ENCODE measurements at places on chromosomes 7 and 10.

DNA sequence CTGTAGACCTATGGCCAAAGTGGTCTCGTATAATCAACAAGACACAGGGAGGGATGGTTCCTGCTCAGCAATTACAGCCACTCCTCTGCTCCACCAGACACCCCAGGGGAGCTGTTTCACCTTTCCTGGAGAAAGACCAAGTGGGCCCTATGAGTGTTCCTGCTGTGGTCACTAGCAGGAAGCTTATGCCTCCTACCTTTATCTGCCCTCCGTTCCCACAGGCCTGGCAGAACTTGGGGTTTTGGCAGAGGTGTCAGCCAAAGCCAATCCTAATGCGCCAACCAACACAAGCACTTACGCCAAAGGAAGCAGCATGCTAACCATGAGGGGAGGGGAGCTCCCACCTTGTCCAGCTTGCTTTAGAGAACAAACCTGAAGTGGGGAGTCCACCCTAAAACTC, 31.2 kb downstream of the XPNPEP1 start:
- DNase-seq: no peak

DNA sequence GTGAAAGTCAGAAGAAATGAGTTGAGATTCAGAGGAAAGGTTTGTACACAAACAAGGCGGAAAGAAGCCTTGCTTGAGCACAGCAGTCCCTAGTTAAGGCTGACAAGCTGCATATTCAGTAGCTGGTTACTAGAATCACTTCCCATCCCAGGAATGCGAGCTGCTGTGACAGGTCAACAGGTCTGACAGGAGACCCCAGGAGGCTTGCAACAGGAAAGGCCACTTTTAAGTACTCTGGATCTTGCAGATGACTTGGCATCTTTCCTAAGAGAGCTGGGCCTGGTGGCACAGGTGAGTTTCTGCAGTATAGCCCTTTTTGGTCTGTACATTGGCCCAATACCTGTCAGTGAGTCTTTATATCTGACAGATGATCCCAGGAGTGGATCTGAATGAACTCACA, 35.7 kb upstream of the UNC5B start:
- no peak for DNase-seq

- peak; percentile 89 for DNase-seq
These were observed 141.3 kb downstream of the NRP1 start for GRCh38 chr10:33193057-33193700.

GRCh38 chr10:91036807-91037411, 116.0 kb upstream of the ANKRD1 start:
- DNase-seq: no peak

DNA sequence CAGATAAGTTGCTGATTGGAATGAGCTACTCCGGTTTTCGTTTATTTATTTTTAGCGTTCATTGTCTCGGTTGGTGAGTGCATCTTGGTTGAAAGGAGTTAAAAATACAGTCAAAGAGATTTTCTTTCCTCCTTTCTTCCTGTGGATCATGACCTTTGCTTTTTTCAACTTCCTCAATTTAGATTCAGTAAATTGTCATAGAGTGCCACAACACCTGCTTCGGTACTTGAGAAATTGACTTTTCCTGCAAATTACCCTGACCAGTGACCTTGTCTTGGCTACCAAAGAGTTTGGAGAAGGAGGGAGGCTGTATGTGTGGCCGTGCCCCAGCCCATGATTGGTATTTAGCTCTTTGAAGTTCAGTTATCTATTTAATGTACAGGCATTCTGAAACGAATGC, 128.7 kb downstream of the FAM204A start:
- DNase-seq: no peak

DNA sequence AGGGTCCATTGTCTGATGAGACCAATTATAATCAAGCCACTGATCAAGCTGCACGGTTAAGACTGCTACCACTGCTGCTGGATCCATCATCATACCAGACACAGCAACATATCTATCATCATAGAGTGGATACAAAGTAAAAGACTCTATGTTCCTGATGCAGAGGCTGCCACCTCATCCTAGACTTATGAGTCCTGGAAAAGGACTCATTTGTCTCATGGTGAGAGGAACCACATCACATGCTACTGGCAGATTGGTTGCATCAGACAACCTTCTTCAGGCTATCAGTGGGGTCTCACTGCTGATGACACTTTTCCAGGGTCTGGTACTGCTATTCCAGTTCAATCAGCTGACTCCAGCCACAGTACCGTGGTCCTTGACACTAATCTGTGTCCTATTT, 79.0 kb downstream of the ABI1 start:
- peak; percentile 38 for DNase-seq

DNA sequence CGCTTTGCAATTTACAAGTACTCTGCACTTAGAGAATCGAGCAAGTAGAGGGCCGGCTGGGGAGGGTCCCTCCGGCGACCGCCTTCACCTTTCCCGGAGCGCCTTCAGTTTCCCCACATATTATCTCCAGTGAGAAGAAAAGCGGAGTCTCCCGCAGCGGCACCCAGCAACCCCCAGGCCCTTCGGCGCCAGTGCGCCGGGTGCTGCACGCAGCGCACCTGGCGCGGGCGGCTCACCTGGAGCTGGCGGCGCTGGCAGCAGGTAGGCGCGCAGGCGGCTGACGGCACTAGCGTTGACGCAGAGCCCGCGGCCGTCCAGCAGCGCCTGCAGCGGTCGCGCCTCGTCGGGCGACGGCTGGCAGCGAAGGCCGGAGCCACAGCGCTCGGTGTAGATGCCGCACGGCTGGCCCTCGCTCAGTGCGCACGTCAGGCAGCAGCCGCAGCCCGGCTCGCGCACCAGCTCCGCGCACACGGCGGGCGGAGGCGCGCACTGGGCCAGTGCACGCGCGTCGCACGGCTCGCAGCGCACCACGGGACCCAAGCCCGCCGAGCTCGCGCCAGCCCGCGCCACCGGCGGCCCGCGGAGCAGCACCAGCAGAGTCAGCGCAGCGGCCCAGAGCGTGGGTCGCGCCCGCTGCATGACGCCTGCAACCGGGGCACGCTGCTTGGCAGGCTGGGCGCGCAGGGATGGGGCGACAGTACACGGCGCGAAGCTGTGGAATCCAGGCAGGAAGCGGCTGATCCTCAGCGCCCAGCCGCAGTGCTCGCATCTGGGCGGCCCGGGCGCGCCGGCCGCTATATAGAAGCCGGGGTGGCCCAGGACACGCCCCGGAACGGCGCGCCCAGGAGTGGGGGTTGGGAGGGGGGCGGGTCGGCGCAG, at the start of gene IGFBP3:
Gene IGFBP3, minus strand, starts transcription at position 771 of the 879 bp plus-strand sequence. Its CDS starts 132 bp downstream, at position 639.
- DNase-seq: peak; percentile 74

DNA sequence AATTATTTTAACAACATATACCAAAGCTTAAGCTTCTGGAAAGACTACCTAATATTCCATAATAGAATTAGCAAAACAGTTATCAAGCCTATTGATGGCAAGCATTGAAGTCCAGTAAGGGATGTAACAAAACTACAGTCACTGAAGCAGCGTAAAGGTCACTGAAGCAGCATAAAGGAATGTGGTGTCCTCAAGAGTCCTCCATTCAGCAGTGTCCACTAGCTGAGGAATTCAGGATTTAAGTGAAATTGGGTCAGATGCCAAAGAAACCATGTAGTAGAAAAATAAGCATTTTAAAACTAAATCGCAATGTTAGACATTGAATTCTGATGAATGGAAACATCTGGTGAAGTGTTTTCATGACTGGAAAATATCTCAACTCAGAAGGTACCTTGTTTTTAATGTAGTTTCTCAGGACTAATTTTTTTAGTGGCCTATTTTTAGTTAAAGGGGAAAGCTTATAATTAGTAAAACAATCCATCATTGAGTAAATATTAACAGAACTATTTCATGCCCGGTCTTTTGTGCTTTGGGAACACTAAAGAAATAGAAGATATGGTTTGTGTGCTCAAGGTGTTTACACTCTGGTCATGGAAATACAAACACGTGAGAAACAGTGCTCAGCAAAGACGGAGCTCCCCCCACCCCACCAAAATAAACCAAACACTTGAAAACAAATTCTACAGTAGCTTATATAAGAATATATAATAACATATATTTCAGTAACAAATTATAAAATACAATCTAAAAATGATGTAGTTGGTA, 121.4 kb downstream of the CDK14 start:
- peak; percentile 60 for DNase-seq

GRCh38 chr7:80896906-80897598, 21.8 kb downstream of the SEMA3C start:
- DNase-seq: peak; percentile 48

DNA sequence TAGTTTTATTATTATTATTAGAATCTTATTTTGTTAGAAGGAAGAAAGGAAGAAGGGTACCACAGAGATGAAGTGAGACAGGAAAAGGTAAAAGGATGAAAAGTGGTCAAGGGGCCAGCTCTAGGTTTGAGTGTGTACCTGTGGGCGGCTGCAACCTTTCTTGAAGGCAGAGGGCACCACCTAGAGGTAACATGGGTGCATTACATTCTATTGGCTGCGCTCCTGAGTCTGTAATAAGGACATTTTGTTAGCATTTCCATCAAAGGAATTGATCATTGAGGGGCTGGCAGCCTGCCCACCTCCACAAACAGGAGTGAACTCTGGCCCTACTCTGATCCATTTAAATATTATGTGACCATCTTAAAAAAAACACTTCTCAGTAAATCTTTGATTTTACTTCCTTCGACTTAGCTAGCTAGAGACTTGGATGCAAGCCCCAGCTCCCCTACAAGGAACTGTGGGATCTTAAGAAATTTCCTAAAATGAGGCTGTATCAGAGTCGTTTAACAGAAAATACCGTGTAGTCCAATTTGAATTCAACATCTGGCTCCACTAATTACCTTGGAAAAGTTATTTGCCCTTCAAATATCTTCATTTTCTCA, 610.4 kb downstream of the IPMK start:
- peak; percentile 36 for DNase-seq

GRCh38 chr7:94394109-94394436, 622 bp upstream of the COL1A2 start:
- peak; percentile 87 for DNase-seq

DNA sequence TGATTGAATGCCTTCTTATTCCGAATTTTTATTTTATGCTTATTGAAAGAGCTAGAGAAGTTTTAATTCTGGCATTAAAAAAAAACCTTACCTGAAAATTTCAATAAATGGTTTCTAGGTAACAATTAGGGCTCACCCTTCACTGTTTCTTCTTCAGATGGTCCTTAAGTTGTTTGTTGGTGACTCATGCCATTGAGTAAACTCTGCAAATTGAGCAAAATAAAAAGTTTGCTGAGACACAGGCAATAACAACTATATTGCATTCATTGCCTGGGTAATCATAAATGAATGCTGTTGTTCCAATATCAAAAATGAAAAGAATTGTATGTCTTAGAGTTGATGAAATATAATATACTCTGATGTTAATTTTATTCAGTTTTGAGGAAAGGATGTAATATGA, 300.3 kb downstream of the CDK14 start:
- DNase-seq: no peak

GRCh38 chr7:86469680-86470295, 173.9 kb upstream of the GRM3 start:
- peak; percentile 60 for DNase-seq

DNA sequence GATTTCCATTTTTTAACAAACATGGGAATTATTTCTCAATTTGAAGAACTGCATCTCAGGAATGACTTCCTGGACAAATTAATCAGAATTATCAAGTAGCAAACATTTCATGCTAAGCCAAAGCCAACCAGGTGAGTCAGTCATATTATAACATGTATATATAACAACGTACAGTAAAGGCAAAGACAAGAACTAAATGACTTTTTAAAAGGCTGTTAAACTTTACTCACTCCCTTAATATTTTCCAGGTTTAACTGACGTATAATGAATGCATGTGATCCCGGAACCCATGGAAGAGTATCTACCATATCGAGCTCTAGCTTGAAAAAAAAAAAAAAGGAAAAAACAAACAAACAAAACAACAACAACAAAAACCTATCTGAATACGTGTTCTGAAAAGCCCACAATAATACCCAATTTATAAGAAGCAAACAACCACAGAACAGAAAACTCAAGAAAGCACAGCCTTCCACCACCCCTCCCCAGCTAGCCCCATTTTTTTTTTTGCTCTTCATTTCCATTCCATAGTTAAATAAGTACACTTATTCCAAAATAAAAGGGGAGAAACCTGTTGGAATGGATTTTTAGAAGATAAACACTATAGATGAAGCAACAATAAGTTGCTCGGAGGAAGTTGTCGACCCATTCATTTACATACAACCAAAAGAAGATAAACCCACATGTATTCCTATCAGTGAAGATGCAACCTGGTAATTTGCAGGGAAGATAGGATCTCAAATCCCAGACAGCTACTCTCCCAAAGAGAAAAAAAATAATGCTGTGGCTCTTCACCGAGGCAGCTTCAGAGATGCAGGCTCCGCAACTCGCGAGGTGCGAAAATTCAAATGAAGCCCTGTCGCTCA, 537 bp downstream of the NAPEPLD start:
- no peak for DNase-seq

GRCh38 chr10:17528306-17528862, 74.0 kb upstream of the ST8SIA6 start:
- peak; percentile 30 for DNase-seq

DNA sequence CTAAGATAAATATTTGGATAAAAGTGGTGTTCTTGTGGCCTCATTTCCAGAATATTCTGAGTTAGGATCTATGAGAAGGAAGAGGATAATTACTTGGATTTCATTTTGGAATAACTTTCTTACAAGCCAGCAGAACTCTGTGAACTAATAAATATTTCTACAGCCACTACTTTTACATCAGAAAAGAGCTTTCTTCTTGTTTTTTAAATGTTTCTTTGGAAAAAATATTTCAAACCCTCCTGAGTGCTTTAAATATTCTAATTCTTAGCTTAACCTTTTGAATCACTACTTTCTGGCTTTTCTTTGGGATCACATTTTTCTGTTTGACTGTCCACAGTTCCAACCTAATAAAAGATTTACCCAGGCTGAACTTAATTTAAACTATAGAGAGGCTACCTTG, 279.2 kb upstream of the PHYHIPL start:
- DNase-seq: no peak

GRCh38 chr10:123156078-123156477, 1.9 kb downstream of the BUB3 start:
- peak; percentile 68 for DNase-seq

DNA sequence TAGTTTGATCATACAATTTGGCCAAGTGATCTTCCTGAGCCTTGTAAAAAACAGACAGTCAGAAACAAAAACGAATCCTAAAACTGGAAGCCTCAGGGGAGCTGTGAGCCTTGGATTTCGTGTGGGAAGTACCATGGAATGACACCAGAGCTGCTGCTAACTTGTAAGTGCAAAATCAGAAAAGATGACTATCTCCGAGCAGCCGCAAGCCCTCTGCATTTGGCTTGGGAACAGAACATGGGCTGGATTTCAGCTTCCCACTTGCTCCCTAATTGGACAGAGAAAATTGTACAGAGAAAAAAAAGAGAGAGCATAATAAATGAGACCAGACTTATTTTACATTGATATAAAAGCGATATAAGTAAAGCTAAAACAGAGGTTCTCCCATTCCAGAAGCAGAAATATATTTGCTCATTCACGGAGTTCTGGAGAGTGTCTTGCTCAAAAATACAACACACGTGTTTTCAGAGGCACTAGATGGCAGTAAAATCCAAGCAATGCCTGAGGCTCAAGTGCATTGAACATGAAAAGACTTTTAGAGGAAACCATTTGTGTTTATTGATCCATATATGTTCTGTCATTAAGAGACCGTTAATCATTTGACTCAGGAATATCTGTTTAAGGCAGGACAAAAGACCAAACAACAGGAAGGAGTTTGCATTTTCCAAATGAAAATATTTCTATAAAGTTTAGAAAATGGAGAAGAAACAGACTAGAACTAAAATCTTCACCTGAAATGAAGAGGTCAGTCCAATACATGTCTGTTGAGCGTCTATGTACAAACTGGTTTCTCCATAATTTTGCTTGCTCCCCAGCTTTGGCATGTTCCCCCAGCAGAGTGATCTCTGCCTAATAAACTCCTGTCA, 78.3 kb upstream of the SLC26A5 start:
- DNase-seq: peak; percentile 32

GRCh38 chr7:33671531-33672262, 233.6 kb upstream of the BMPER start:
- DNase-seq: peak; percentile 58

- no peak for DNase-seq
These were observed 100.9 kb downstream of the XRCC2 start for GRCh38 chr7:152574892-152575548.
